ENCODE measurements at places on chromosomes 6 and 20.
A peak's percentile ranks its signal among the peaks of the same experiment; 100 is the strongest.

GRCh38 chr6:326896-327537 is 34.7 kb downstream of the DUSP22 start:
- DNase-seq = no peak

GRCh38 chr6:106138151-106138550 is 52.0 kb downstream of the PRDM1 start:
- no peak for DNase-seq

DNA sequence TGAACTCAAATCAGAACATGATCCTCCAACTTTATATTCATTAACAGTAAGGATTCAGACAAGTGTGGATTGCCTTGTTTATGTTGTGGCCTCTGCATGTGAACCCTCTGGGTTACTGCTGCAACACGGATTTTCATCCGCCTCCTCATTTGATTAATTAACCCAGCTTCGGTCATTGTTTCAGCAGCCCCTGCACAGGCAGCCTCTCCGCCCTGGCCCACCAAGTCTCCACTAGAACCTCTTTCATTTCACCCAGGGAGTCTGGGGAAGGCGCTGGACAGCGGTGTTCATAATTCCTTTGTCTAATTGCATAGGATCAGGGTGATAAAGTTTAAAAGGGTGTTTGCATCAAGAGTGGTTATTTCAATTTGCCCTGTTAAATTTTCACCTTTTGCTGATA is 15.7 kb downstream of the NKX2-2 start:
- no peak for DNase-seq

- no peak for DNase-seq
These were observed 196.2 kb downstream of the SAMD5 start for GRCh38 chr6:147704691-147705090.

DNA sequence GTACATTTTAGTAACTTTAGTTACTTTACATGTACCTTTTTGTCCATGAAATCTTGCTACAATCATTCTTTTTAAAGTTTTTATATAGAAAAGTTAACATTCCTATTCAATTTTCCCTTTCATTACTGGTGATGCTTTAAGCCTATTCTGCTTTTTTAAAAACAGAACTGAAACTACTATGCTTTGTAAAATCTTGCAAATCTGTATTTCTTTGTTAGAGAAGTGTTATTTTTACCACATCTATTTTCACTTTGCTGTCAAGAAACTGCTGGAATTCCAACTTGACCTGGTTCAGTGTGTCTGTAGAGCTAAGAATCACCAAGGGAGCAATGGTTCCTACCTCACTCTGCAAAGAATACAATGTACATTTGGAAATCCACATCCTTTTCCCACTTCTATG is 21.8 kb upstream of the SAMD5 start:
- no peak for DNase-seq

DNA sequence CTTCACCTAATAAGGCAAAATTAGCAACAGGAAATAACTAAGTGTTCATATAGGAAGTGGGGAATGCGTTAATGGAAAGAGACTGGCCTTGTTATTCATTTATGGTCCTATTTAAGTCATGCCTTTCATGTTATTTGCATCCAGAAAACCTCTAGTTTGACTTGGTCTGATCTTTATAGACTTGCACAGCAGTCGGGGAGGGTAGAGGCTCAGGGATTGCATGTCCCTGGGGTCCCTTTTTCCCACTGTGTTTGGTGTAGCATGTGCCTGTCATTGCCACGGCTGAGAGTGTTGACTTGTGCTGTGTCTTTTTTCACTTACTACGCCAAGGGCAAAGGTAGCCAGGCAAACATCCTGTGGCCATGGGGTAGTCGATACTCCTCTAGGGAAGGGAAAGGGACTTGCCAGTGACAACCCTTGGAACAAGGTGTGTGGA is 105.4 kb upstream of the RIN2 start:
- no peak for DNase-seq

GRCh38 chr6:52361945-52362442 is at the start of gene PAQR8:
Gene PAQR8 (plus strand): TSS chr6:52362151. CDS start chr6:52403214, 41,063 bp downstream.
- peak; percentile 75 for DNase-seq

GRCh38 chr6:87066449-87067333 is 28.2 kb downstream of the CGA start:
- DNase-seq = no peak

DNA sequence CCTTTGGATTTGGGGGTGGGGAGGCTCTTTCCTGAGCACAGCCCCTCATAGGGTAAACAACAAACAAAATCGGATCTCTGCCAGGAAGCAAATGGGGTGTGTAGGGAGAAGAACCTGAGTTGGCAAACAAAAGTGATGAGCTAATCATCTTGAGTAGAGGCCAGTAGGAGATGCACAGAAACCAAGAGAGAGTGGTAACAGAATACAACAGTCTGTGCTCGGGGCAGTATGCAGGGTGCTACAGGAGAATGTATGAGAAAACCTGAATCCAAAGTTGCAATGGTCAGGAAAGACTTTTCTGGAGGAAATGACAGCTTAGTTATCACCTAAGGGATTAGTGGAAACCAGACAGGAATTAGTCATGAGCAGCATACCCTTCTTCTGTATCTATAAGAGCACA is 177.8 kb downstream of the CDKAL1 start:
- no peak for DNase-seq

- no peak for DNase-seq
These were observed 204.0 kb downstream of the DLL1 start for GRCh38 chr6:170086639-170087420.

- no peak for DNase-seq
These were observed 156.3 kb downstream of the ARID1B start for GRCh38 chr6:156933201-156934068.

DNA sequence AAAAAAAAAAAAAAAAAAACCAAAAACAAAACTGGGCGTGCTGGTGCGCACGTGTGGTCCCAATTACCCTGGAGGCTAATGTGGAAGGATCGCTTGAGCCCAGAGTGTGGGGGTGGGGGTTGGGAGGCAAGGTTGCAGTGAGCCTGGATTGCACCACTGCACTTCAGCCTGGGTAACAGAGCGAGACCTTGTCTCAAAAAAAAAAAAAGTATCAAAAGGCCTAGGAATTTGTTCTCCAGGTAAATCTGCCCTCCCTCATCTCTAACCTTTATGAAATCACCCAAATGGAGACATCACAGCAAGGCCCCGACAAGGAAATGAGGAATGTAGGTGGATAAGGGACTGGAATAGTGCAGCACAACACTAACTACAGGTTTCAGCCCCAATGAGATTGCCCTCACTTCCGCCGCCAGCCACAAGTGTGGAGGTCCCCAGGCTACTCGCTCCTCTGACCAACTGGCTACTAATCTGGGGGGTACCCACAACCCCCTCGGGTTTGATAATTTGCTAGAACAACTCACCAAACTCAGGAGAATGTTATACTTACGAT is 36.8 kb upstream of the DDR1 start:
- DNase-seq = no peak

GRCh38 chr20:10513061-10513460 is 78.0 kb downstream of the SLX4IP start:
- DNase-seq = no peak

DNA sequence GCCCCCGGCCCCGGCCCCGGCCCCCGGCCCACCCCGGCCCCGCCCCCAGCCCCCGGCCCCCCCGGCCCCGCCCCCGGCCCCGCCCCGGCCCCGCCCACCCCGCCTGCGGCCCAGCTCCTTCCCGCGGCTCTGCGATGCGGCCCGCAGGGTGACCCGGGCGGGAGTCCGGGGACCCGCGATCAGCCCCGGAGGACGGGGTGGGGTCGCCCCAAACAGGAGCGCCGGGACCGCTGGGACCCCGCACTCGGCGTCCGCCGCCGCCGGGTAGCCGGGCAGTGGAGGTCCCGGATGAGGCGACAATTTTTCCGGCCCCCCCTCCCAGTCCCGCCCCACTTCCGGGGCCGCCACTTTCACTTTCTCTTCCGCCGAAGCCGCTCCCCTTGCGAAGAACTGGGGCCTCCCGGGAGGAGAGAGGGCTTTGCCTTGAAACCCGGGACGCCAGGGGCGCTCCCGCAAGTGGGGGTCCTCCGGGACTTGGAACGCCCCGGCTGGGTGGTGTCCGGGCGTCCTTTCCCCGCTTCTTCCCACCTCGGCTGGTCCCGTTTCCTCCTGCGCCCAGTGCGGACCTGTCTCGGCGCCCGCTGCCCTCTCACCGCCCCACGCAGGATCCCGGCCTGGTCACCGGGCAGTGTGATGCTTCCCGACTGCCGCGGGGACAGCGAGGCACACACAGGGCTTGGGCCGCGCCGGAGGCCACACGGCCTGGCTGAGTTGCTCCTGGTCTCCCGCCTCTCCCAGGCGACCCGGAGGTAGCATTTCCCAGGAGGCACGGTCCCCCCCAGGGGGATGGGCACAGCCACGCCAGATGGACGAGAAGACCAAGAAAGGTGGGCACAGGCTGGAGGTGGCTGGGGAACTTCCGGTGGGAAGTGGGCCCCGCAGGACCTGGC is at the start of gene RBCK1:
TSS of gene RBCK1 (plus strand) at position 347 of the 890 bp plus-strand sequence. CDS start at position 806, 459 bp downstream.
- DNase-seq = peak; percentile 87

DNA sequence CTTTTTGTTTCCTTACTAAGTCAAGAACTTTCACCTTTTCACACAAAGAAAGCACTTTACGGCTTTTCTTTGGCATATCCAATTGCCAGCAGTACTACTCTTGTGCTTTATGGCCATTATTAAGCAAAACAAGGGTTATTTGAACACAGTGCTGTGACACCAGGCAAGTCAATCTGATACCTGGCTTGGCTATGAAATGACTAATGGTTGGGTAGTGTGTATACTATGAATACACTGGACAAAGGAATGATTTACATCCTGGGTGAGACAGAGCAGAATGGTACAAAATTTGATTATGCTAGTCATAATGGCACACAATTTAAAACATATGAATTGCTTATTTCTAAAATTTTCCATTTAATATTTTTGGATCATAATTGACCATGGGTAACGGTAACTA is 22.1 kb upstream of the ADGRF1 start:
- DNase-seq = no peak

- no peak for DNase-seq
These were observed 187.9 kb downstream of the TTLL2 start for GRCh38 chr6:167512696-167513375.

GRCh38 chr6:153591159-153591558 is 447.9 kb upstream of the OPRM1 start:
- DNase-seq = no peak

- no peak for DNase-seq
These were observed 44.1 kb downstream of the TXNDC5 start for GRCh38 chr6:7866526-7866925.

DNA sequence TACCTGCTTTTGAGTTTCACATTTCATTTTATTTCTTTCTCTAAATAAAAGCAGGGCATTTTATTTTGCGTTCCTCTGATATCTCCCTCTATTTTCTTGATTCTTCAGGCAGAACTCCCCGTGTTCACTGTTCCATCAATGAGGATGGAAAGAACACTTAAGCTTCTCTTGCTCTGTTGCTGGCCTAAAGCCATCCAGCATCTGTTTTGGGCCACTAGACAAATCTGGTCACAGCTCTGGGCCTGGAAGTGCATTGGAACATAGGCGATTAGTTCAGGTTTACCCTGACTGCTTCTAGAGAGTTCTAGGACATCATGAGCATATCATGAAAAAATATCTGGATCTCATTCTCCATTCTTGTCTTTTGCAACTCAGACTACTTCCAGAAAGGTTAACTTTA is 611.2 kb downstream of the UTRN start:
- no peak for DNase-seq

DNA sequence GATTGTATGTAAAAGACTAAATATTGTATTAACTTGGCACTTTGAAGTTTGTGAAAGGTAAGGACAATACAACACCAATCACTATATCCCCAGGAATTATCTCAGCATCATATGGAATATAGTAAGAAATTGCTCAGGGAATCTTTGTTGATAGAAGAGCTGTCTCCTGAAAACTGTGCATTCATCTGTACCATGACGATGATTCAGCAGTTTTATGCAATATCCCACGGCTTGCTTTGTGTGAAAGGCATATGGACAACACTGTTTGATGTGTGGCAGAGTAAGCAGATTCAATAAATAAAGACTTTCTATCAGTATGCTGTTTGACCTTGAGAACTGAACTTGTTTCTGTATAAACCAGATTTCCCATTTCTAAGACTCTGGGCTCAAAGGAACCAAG is 147.5 kb upstream of the PLN start:
- DNase-seq = no peak

DNA sequence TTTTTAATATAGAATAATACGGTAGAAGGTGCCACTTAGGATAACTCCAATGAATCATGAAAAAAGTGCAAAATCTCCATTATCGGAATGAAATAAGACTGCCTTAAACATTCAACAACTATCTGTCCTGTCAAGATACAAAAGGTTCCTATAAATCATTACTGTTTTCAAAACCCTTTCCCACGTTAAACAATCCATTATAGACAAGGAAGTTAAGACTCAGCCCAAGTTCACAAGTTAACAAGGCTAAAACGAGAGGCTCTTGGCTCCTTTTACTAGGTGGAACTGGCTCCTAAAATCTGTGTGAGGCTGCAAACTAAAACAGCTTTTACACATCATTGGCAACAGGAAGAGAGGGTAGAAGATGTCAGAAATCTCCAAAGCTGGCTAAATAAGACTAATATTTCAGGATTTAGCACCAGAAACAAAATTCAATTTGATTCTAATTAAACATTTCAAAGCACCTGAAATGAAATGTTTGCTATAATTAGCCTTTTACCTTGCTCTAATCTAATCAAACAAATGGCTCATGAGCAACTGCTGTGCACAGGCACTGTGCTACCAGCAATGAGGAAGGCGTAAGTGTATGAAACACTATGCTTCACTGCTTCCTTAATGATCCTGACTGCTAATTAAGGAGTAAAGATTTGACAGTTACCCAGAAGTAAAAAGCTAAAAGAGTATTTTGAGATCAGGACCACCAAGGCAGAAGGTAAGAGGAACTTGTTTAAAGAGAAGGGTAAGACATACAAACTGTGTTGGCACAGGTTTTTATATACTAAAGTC is 109.7 kb downstream of the DST start:
- DNase-seq = no peak

GRCh38 chr6:170286246-170286933 is 4.5 kb downstream of the DLL1 start:
- DNase-seq = no peak

All from C1 segment of cervical spinal cord (tissue), 14 donors.